ENCODE measurements at places on chromosomes 4 and X.

DNA sequence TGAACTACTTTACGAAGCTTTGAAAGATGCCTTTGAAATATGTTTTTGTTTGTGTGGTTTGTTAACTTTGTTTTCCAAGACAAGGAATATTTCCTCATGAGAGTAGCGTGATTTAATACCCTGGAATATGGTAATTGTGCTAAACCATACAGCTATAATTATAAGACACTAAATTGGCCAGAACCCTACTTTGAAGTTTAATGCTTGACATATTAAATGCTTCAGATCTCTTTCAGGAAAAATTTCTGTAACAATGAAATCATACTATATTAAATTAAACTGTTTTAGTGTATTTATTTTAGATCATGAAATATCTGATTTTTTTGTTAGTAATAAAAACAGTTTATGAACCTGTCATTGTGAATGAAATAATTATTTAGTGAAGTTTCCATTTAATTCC lies 63.5 kb downstream of the DCLK2 start:
- no peak for DNase-seq

- no peak for DNase-seq
These were observed 298.4 kb downstream of the ARHGAP10 start for GRCh38 chr4:148030193-148030873.

- DNase-seq: no peak
These were observed 80.9 kb downstream of the FAM114A1 start for GRCh38 chr4:38948551-38948950.

GRCh38 chr4:184854673-184855072 lies 28.9 kb upstream of the ACSL1 start:
- no peak for DNase-seq

DNA sequence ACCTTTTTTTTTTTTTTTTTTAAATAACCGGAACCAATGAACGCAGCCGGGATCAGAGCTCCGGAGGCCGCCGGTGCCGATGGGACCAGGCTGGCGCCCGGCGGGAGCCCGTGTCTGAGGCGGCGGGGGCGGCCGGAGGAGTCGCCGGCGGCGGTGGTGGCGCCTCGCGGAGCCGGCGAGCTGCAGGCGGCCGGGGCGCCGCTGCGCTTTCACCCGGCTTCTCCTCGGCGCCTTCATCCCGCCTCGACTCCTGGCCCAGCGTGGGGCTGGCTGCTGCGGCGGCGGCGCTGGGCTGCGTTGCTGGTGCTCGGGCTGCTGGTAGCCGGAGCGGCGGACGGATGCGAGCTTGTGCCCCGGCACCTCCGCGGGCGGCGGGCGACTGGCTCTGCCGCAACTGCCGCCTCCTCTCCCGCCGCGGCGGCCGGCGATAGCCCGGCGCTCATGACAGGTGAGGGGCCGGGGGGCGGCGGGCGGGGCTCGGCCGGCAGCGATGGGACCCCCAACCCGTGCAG lies 337 bp downstream of the STIM2 start:
- peak; percentile 45 for DNase-seq

GRCh38 chr4:152926959-152927358 lies 9.2 kb upstream of the FHDC1 start:
- no peak for DNase-seq

- DNase-seq: no peak
These were observed 7.1 kb upstream of the SCRG1 start for GRCh38 chr4:173405840-173406606.

DNA sequence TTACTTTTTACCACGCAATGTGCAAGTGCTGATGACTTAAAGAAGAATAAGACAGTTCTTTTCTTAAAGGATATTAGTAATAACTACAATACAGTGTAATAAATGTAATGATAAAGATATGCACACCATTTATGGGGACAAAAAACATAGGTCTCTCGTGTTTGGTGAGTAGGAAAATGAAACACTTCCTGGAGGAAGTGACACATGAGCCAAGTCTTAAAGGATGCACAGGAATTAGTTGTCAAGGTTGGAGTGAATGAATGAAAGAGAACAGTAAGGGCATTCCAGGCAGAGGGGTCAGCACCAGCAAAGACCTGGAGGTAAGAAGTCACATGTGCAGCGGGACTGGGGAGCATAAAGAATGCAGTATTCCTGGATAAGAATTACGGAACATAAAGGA lies 112.7 kb downstream of the SH3RF1 start:
- no peak for DNase-seq

DNA sequence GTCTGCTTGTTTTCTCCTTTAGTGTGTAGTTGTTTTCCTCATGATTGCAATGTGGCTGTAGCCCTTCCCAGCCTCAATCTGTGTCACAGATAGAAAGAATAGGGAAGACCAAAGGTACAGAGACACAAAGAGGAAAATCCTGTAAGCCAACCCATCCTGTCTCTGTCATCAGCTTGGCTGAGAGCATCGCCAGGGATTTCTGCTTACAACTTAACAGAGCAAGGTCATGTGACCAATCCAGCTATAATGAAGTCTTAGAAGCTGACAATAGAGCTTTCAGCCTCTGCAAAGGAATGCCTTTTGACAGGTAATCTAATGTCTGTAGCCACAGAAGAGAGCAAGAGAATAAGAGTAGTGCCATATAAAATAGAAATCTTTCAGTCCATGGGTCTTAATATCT lies 1598.0 kb upstream of the AGA start:
- DNase-seq: no peak

DNA sequence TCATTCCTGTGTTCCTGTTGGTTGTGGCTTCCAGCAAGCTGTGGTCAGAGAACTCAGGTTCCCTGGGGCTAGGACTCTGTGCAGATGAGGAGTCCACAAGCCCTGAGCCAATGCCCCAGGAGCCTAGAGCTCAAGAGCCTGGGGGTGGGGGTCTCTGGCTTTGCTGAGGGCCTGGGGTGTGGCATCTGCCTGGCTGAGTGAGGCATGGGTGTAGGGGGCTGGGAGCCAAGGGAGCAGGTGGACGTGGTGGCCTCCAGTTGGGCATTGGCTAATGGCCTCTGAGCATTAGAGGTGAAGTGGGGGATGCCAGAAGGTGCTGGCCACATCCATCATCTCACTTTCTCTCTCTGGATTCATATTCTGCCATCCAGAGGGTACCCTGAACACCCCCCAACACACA lies 5.3 kb upstream of the MAMLD1 start:
- DNase-seq: no peak

DNA sequence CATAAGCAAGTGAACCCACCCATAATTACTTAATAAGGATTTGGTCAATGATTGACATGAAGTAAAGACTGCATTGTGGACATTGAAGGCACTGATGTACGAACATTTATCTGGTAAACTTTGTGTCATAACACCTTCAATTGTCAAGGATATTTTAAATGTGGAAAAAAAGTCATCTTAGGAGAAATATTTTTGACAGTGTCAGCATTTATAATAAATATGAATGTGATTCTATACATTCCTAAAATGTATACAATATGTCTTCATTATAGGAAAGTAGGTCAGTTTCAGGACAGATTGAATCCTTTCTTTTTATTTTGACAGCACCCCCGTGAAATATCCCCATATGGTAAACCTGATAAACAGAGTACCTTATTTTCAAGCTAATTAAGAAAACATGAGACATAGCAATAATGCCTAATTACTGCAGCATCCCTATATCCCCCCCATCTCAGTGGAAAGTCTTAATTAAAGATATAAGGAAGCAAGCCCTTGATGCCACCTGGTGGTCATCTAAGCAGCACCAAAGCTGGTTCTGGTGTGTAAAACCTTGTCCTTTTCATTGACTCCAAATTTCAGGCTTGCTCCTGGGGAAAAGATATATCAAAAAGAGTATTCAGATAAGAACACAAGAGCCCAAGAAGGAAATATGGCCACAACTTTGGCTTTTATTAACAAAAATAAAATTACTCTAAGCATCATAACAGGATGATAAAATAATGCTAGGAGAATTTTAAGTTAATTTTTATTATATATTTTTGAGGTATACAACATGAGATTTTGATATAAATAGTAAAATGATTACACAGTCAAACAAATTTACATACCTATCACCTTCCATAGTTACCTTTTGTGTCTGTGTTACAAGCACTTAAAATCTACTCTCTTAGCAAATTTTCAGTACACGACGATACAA lies 379.7 kb downstream of the TLL1 start:
- no peak for DNase-seq

DNA sequence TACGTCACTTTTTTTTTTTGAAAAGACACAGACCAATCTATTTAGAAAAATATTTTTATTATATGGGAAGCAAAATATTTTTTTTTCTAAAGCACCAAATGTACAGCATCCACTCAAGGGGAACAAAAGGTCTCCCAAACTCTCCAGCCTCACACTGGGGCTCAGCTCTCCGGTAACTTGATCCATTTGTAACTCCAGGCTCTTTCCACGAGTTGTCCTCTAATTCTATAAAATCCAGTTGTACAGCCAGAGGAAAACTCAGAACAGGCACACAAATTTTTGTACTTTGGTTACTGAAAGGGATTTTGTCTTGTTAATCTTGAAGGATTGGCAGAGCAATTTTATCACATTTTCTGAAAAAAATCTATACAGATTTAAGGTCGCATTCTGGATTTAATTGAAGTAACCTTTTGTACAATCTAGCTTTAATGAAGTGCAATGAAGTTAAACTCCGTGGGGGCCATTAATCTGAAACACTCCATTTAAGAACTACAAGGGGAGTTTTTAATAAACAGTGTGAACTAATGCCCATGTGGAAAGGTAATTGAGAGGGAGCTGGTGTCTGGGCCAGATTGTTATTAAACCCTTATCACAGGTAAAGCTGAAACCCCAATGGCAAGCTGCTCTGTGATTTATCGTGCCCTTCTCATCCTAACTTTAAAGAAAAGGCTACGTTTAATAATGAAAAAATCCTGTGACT lies 161.2 kb upstream of the FRG1 start:
- DNase-seq: no peak

- DNase-seq: no peak
These were observed 208.2 kb downstream of the FAT4 start for GRCh38 chr4:125522992-125523391.

- DNase-seq: peak; percentile 46
These were observed at the start of gene SPIN3 for GRCh38 chrX:56995271-56995994. Gene SPIN3, minus strand, starts transcription at chrX:56995541. Its CDS starts 594 bp downstream, at chrX:56994947.

Measured in activated effector memory CD4-positive, alpha-beta T cell treated with Interleukin-2 at 50 U/mL for 16 hours (primary cell).